ENCODE measurements at places on chromosomes 5 and 9.

GRCh38 chr9:38388283-38389223, 3.9 kb upstream of the ALDH1B1 start:
- DNase-seq: no peak

DNA sequence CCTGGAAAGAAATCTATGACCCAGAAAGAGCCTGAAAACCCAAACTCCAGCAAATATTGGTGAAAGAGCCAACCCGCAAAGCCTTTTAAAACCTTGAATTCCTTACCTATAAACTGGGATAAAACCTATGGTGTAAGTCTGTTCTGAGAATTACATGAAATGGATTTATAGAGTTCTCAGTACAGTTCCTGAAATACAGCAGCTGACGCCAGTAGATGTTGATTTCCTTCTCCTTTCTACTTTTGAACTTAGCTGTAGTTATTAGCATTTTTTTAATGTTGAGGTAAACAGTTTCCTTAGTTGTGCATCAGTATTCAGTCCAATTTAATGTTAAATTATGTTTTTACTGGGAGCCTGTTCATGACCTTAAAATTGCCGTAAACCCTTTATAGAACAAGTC, 3.7 kb downstream of the SPIN1 start:
- DNase-seq: no peak

GRCh38 chr5:2156358-2157059, 273.8 kb upstream of the IRX4 start:
- no peak for DNase-seq

DNA sequence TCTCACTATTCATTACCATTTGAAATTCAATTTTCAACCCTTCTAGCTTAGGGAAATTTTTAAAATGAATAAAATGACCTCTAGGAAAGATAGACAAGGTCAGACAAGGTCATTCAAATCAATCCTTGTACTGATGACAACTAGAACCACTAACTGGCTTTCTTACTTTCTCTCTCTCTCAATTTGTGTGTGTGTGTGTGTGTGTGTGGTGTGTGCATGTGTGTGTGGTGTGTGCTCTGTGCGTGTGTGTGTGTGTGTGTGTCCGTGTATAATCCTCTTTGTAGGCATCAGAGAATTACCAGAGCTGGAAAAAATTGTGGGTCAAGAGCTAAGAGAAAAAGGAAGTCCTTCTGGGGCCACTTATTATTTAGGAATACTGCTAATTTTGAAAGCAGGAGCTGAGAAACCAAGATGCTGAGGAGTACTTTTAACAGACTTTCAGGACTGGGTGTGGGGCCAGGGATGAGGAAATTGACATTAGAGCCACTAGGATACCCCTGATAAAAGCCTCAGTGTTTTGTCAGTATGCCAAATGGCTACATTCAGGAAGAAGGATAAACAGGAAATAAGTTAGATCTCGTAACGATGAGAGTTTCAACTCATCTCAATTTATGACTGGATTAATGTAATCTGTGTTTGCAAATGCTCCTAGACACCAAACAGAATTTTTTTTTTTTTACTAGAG, 723.3 kb downstream of the CETN3 start:
- DNase-seq: no peak

GRCh38 chr5:28468166-28468565, 1429.8 kb upstream of the CDH9 start:
- DNase-seq: no peak

Measured in T-helper 22 cell (primary cell).